ENCODE measurements at places on chromosomes 12 and 14.
A peak's percentile ranks its signal among the peaks of the same experiment; 100 is the strongest.

DNA sequence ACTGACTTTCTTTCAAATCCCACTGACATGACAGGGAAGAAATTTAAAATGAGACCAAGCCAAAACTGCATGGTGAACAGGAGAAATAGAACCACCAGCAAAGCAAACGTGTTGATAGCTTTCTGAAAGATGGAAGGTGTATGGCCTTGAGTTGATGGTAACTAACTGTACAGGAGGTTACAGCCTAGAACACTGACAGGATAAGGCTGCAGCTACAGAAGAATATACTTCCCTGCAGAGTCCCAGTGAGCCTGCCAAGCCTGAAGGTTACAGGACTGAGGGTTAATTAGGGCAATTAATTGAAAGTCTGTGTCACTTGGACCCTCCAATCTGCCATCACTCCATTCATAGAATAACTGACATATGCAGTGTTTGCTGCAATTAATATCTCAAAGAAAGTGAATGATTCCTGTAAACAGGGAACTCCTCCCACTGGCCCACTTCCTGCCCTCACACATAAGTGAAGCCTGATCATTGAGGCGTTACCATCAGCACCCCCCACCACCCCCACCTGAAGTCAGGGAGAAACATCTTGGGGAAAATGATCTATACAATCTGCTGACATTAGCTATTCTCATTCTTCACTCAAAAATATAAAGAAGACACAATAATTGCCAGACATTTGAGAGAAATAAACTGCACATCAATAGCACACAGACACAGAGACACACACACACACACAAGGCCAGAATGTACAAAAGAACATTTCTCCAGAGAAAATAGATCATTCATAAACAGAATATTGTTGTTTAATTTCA, 73.4 kb downstream of the GTF2A1 start:
- DNase-seq: no peak

- no peak for DNase-seq
These were observed 138.1 kb upstream of the RMST start for GRCh38 chr12:97324471-97324870.

- DNase-seq: peak; percentile 83
These were observed at the start of gene CALM1 for GRCh38 chr14:90396341-90397339. CALM1 (plus strand) TSS chr14:90397029; CDS start chr14:90397231, 202 bp downstream.

GRCh38 chr12:104435765-104436164, 21.0 kb upstream of the CHST11 start:
- no peak for DNase-seq

DNA sequence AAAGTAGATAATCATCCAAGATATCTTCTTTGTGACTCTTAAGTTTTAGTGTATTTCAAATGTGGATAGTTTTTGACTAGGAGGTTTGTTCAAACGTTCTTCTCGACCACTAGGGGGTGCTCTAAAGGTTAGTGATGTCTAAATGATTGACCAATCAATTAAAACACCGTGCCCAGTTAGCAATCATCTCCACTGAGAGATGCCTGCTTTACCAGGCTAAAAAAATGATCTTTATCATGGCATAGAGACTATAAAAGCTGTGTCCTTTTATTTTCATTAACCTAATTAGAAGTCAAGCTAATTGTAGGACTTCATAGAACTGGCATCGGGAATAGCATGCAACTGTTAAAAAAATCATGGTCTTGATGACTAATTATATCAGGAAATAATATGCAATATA, 153.9 kb downstream of the PRKCH start:
- peak; percentile 64 for DNase-seq

Data from ACHN (cell line).